ENCODE measurements at places on chromosomes 7 and 10.

- no peak for DNase-seq
Observed at GRCh38 chr7:55178863-55179773, 160.3 kb downstream of the EGFR start.

- peak; percentile 75 for DNase-seq
Observed at GRCh38 chr10:67788028-67788886, 49.7 kb downstream of the DNAJC12 start.

DNA sequence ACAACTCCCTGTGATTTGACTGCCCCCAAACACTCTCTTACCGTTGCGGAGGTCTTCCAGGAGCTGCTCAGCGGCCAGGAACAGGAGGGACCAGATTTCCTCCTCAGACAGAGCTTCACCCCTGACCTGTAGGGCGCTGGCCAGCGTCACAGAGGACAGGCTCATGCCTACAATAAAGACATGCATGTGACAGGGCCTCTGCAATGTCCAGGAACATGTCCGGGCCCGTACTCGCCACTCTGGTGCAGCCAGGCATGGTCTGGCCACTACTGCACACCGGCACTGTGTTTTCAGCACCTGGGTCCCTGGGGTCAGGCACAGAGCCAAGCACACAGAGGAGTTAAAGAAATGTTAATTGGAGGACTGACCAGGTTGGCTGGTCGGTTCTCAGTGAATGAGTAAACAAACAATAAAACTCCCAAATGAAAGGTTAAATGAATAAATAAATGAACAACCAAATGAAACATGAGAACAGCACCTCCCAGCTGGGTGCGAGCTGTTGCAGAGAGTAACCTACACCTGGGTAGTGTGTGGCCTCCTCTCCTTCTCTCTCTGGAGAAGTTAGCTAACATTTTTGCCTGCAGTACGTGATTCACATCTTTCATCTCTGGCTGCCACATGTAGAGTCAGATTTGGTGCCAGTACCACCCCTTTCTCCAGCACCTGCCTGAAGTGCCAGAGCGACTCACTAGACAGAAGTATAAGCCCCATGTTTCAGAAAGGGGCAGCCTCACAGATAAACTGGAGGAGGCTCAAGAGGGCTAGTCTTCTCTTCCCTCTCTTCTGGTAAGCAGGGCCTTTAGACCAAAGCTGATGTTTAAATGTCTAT is 22.8 kb downstream of the FRMPD2 start:
- DNase-seq: no peak

- no peak for DNase-seq
Observed at GRCh38 chr10:106751091-106751490, 413.4 kb downstream of the SORCS1 start.

GRCh38 chr10:17645621-17646345 is 1.8 kb downstream of the STAM start:
- DNase-seq: peak; percentile 89

GRCh38 chr7:4766666-4767519 is 8.5 kb upstream of the AP5Z1 start:
- no peak for DNase-seq

DNA sequence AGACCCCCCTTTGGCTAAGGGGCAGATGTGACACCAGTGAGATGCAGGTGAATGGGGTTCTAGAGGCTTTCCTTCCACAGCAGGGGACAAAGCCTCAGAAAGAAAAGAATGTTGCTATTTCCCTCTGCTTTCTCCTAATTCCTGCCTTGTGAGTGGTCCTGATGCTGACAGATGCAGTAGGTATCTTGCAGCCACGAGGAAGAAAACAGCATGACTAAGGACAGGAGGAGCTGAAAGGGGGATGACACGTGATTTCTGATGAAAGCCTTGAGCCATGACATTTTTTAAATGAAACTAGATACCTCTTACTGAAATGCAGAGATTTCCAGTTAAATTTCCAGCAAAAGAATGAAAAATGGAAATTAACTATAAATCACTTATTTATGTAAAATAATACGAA is 92.4 kb downstream of the C1GALT1 start:
- DNase-seq: no peak

GRCh38 chr7:142476077-142476476 is 218.2 kb upstream of the PRSS58 start:
- DNase-seq: no peak

DNA sequence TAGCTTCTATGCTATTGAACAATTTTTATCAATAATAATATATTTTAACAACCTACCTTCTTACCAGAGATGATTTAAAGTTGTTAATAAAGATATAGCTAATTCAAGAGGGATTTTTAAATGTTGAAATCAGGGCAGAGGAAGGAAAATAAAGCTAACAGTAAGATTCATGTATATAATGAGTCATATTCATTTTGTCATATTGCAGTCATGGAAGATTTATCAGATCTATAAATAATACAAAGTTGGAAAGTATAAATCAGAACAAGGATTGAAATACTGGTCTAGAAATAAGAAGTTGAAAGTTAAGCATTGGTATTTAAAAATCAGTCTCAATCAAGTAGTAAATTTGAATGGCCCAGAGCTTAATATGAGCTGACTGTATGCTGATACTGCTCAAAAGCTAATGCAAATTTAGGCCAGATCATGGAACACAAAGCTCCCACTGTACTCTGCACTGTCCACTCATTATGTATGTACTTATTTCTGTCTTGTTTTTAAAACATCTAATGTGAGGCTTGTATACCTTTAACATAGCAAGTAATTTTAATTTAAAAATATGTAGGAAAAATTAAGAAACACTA is 196.9 kb downstream of the ZEB1 start:
- no peak for DNase-seq

GRCh38 chr10:72235544-72236279 is 19.6 kb upstream of the ASCC1 start:
- DNase-seq: no peak

GRCh38 chr7:148987010-148987750 is 41.1 kb downstream of the PDIA4 start:
- peak; percentile 59 for DNase-seq

DNA sequence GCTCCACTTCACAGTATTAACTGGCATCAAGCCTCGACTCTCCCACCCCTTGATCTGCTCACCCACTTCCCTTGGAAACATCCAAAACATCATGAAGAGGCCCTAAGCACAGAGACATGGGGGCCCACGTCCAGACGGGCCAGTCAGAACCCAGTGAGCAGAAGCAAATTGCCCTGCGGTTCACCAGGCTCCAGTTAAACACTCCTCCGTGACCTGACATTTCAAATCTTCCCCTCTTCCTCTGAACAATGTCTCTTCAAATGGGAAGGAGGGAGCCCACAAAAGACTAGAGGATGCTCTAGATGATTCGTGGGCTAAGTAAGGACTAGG is 44.8 kb downstream of the CLEC2L start:
- DNase-seq: no peak

GRCh38 chr7:134357486-134357885 is 40.8 kb upstream of the SLC35B4 start:
- DNase-seq: no peak

- no peak for DNase-seq
Observed at GRCh38 chr10:14456218-14456869, 125.6 kb upstream of the FRMD4A start.

DNA sequence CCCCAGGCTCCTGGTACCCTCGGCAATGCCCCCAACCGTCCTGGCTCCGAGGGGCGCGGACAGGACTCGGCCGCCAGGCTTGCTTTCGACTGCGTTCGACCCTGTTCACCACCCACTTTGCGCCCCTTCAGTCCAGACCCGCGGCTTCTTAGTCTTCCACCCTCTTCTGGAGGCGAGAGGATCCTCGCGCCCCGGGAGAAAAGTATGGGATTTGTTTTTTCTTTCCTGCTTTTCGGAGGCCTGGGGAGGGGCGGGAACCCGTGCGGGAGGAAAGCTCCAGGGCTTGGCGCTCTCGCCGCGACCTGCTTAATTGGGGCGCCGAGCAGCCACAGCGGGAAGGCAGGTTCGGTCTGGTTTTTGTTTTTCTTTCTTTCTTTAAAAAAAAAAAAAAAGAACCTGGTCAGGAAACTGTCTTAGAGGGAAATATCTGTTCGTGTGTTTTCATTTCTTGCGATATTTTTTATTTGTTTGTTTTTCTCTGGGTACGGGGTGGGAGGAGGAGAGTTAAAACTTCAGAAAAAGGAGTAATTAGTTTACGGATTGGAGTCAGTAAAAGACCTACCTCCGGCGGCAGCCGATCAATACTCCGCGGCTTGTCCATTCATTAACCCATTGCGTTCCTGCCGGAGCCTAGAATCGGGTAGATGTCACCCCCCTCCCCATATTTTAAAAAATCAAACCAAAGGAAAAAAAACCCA is 1.6 kb downstream of the EMX2 start:
- no peak for DNase-seq

GRCh38 chr10:85617751-85618546 is 748.6 kb downstream of the GRID1 start:
- no peak for DNase-seq

GRCh38 chr7:119908948-119909347 is 364.0 kb upstream of the KCND2 start:
- no peak for DNase-seq

DNA sequence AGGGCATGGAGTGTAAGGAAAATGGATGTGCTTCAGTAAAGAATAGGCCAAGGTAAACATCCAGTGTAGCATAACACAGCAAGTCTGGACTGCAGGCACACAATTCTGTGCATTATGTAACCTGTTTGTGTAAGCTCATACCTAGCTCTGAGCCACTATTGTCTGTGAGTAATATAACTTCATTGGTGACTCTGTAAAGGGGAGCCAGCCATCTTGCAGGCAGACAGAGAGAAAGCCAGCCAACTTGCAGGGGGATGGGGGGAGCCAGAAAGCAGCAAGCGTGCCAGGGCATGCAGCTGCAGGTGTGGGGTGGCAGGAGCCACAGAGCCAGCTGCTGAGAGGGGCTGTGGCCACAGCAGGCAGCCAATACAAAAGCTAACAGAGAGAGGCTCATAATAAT is 449.2 kb downstream of the IPMK start:
- no peak for DNase-seq

- no peak for DNase-seq
Observed at GRCh38 chr7:73899731-73900142, 38.8 kb downstream of the TMEM270 start.

DNA sequence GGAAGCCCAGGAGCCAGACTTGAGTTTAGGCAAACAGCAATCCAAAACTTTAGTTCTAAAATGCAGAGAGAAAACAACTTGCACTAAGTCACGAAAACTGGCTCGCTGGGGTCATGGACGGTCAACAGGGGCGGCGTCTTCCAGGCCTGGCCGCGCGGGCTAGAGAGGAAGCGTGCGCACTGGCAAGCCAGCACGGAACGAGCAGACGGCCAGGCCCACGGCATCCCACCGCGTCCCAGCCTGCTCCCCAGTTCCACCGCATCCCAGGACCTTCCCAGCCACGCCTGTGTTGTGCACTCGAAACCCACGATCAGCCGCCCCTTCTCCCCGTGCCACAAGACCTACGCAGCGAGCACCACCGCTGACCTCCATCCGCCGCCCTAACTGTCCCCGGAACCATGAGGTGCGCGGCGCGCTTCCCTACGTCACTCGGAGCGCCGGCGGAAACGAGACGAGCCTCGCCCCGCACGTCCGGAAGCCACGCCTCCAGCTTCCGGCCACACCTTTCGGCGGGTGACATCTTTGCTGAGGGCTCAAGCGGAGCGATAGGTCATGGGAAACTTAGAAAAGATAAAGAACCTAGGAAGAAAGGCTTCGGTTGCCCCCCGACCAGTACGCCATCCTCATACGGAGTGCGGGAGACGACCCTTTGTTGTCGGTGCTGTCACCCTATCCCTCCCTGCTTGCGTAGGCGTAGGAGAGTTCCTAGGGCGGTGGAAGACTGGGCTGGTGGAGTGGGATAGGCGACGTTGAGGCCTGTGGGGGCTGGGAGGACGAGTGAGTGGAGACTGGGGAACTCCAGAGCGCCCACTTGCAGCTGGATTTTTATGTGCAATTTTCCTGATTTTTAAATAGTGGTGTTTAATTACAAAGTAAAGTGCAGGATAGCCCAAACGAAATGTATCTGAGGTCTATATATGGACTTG is at the start of gene TBRG4:
TSS of gene TBRG4 (minus strand) at position 400 of the 926 bp plus-strand sequence. CDS start 2,460 bp downstream, outside the sequence.
- DNase-seq: peak; percentile 90

DNA sequence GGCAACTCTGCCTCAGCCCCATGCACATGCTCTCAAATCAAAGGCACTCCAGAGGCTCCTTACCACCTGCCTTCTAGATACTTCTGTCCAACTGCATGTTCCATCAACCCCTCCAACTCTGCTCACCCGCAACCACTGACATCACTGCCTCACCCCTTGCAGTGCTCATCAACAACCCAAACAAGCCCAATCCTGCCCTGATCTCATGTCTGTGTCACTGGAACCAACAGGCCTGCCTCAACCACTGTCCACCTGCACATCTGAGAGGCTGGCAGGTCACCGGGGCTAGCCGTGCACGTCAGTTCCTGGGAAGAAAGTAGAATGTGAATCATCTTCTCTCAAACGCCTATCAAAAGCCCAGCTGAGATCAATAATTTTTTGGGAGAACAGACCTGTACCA is 33.3 kb downstream of the CTBP2 start:
- no peak for DNase-seq

DNA sequence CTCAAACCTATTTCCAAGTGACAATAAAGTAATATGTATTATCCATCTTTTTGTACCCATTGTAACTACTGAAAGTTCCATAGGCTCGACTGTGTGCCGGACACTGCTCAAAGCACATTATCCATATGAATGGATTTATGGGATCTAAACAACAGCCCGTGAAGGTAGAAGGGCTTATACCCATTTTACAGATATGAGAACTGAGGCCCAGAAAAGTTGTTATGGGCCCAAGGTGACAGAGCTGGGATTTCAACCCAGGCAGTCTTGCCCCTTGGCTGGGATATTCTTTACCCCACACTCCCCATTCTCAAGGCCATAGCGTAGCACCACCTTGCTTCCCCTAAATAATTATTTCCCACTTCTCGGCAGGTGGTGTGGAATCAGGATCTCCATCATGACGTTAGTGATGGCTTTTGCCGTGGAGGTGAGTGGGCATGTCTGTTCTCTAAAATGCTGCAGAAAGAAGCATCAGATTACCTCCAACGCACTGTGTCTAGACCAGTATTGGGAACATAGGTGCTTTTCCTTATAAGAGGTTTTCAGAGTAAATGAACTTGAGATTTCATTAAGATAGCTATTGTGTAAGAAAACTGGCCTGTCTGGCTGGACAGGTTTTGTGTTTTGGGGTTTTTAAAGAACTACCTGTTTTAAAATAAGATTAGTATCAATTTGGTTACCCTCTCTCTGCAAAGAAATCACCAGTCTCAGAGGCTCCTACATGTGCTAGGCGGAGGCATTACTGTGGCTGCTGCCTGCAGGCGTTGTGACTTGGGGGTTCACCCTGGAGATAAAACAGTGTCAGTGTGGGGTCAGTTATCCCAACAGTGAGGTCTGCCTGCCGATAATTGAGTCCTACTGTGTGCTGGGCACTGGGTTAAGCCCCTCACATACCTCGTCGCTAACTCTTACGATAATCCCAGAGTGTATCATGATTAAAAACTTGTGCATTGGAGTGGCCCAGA is 85.1 kb upstream of the SDK1 start:
- DNase-seq: no peak

- DNase-seq: no peak
Observed at GRCh38 chr10:104639590-104640338, 1.3 kb upstream of the SORCS3 start.

All from T-helper 2 cell (primary cell).